CD4-positive, CD25-positive, alpha-beta regulatory T cell (primary cell): ENCODE measurements at places on chromosomes 11 and 22. TPM values are rescaled to one million over a fixed set of nuclear protein-coding genes. Genes with fewer than 3 reads are reported as not detected.

DNA sequence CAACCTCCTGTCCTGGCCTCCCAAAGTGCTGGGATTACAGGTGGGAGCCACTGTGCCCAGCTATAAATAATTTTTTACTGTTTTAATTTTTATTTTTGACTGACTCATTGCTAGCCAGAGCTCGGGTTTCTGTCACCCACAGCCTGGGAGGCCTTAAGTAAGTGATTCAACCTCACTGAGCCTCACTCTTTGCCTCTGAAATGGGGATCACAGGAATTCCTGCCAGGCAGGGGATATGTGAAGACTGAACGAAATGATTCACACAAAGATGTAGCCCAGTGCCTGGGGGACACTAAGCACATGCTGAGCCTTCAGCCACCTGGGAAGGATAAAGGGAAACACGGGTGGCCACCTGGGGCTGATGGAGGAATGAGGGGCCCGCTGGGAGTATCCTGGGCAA lies 3.8 kb upstream of the LRRC74B start:
- H3K4me1 ChIP-seq, result peaks cover 9% of the 10 kb centered on the region
- H3K27me3 ChIP-seq, result no peaks in the 10 kb centered on the region
- no peak overlapping the region for H3K4me3 ChIP-seq
- H3K27ac ChIP-seq, result no peak overlapping the region
- no peak for DNase-seq

SLC22A9 gene
- not detected for polyA plus RNA-seq

- no peak overlapping the region for H3K4me3 ChIP-seq
- H3K27ac ChIP-seq, result no peak overlapping the region
- no peaks in the 10 kb centered on the region for H3K4me1 ChIP-seq
These were observed 17.7 kb downstream of the NAV2 start for GRCh38 chr11:19730373-19730772.

DNA sequence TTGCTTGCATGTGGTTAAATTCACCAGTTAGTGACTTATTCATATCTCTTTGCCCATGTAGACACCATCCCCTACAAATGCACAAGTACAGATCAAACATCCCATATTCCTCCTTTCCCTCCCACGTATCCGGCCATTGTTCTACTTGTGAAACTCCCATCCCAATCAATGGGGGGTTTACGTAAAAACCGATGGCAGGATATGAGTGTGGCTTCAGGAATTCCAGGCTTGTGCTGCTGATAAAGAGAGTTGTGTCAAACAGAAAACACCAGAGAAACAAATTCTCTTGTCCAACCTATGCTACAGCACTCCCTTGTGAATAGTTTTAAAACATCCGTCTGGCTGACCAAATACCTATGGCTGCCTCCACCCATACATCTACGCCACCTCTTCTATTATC lies 15.5 kb downstream of the FLI1 start:
- H3K4me1 ChIP-seq, result peaks cover 69% of the 10 kb centered on the region
- peak overlapping the region; percentile 9 for H3K4me3 ChIP-seq
- peaks cover 31% of the 10 kb centered on the region for H3K36me3 ChIP-seq
- no peaks in the 10 kb centered on the region for H3K27me3 ChIP-seq

DNA sequence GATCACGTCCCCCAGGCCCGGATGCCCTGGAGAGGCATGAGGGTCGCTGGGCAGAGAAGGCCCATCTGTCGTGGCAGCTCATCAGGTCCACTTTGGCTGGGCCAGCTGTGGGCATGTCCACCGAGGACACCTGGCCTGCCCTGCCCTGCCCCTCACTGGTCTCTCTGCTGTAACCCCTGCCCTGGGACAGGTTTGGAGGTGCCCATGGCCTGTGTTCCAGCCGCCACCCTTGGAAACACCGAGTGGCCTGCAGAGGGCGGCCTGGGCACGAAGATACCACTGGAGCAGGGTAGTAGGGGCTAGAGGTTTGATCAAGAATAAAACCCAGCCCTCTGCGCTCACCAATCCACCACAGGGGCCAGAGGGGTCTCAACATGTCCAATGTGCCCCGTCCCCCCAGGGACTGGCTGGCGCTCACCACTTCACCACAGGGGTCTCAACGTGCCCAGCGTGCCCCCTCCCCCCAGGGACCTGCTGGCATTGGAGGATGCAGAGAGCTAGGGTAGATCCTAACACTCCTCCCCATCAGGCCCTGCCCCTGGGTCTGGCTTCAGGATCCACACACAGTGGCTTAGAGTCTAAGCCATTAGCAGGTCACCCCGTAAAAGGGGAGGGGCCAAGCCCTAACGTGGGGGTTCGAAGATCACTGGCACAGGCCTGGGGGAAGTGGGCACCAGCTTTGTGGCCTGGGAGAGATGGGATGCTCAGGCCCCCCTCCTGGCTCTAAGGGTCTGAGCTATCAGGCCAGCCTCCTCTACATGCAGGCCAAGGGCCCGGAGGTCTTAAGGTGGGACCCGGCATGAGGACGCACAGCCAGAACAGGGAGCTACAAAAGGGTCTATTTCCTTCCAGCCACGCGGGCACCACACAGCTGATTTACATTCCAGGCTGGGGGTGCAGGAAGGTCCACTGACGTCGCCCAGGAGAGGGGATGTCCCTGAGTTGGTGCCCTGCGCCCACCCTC lies 1.3 kb upstream of the HDAC10 start:
- DNase-seq, result peak; percentile 71
- no peaks in the 10 kb centered on the region for H3K27me3 ChIP-seq
- H3K4me3 ChIP-seq, result no peak overlapping the region
- H3K36me3 ChIP-seq, result no peaks in the 10 kb centered on the region
- peak overlapping the region; percentile 67 for H3K27ac ChIP-seq

- no peak overlapping the region for H3K4me3 ChIP-seq
- DNase-seq, result no peak
- H3K27me3 ChIP-seq, result no peaks in the 10 kb centered on the region
These were observed 30.0 kb upstream of the POU2AF1 start for GRCh38 chr11:111408789-111409727.

GRCh38 chr22:42360348-42360747 lies 71.9 kb downstream of the NFAM1 start:
- no peak overlapping the region for H3K4me3 ChIP-seq
- H3K4me1 ChIP-seq, result no peaks in the 10 kb centered on the region
- H3K36me3 ChIP-seq, result no peaks in the 10 kb centered on the region
- H3K27ac ChIP-seq, result no peak overlapping the region
- no peak for DNase-seq

- no peaks in the 10 kb centered on the region for H3K4me1 ChIP-seq
- H3K4me3 ChIP-seq, result no peak overlapping the region
- no peak overlapping the region for H3K27ac ChIP-seq
- DNase-seq, result no peak
These were observed 178.5 kb upstream of the ZBED5 start for GRCh38 chr11:11036185-11036847.

DNA sequence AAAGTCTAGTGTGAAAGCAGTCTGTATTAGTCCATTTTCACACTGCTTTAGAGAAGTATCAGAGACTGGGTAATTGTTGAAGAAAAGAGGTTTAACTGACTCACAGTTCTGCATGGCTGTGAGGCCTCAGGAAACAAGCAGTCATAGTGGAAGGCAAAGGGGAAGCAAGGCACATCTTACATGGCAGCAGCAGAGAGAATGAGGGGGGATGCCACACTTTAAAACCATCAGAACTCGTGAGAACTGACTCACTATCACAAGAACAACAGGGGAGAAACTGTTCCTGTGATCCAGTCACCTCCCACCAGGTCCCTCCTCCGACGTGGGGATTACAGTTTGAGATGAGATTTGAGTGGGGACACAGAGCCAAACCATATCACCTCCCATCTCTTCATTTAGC lies 13.8 kb upstream of the TUBA8 start:
- no peak overlapping the region for H3K4me3 ChIP-seq
- peaks cover 4% of the 10 kb centered on the region for H3K4me1 ChIP-seq
- H3K27me3 ChIP-seq, result no peaks in the 10 kb centered on the region
- no peak for DNase-seq

GRCh38 chr11:108622341-108622740 lies 28.8 kb upstream of the EXPH5 start:
- H3K4me3 ChIP-seq, result no peak overlapping the region
- DNase-seq, result no peak
- H3K27me3 ChIP-seq, result peaks cover 17% of the 10 kb centered on the region
- no peaks in the 10 kb centered on the region for H3K4me1 ChIP-seq

KIRREL3 gene
- polyA plus RNA-seq, result not detected

DNA sequence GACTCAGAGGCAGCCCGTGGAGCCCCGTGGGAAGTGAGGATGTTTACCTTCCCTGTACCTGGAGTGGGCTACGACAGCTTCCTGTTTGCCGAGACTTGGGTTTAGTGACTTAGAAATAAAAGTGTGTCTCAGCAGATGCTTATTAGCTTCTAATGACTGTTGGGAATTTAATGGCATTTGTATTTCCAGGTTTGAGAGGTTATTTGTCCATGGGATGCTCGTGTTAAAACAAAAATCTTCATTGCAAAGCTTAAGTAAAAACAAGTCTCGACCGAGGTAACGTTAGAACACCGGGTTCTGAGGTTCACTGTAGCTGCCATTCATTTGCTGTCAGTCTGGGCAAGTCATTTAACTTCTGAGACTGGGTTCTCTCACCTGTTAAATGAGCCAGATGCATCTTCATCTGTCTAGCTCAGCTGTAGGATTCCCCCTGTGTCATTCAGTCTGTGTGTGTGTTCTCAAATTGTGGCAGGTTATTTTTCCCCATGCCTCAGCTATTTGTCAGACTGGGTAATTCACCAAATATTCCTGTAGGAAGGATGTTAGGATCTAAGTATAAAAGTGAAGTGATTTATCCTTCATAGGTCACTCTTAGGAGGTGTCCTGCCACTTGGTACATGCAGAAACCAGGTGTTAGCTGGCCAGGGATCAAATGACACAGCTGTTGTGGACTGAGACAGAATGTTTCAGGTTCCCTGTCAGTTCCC lies 791 bp downstream of the EI24 start:
- H3K4me3 ChIP-seq, result peak overlapping the region; percentile 87
- DNase-seq, result no peak

- H3K4me3 ChIP-seq, result peak overlapping the region; percentile 13
- H3K27me3 ChIP-seq, result no peaks in the 10 kb centered on the region
- H3K36me3 ChIP-seq, result peaks cover 48% of the 10 kb centered on the region
- DNase-seq, result peak; percentile 47
These were observed 1.6 kb downstream of the NADSYN1 start for GRCh38 chr11:71454470-71455113.

SLC37A2 gene
- polyA plus RNA-seq, result 0.24 TPM

DNA sequence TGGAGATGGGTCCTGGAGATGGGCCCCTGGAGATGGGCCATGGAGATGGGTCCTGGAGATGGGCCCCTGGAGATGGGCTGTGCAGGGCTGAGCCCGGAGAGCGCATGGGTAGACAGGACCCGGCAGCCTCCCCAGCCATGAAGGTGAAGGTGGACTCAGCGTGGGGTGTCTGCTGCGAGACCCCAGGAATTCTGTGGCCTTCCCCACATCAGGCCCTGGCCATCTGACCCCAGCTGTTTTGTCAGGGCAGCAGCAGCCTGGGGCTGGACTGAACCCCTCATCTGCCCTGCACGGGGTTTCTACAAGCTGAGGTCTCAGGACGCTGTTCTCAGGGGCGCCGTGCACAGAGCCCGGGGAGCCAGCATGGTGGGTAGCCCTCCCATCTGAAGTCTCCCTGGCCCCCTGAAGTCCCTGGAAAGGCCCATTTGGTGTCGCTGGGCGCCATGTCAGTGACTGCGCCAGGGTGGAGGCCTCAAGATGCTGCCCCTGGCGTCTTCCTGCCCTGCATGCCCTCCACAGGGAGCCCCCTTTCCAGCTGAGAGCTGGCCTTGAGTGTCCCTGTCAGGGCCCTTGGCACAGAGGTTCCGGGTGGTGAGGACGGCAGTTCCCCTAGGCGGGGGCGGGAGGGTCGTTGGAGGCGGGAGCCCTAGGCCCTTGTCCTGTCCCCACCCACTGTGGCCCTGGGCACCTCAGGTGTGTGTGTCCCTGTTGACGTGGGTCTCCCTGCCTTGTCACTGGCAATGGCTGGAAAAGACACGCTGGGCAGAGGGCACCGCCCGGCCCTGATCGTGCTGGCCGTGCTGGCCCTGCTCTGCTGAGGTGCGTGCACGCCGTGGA lies 5.4 kb downstream of the BRSK2 start:
- no peak for DNase-seq
- no peaks in the 10 kb centered on the region for H3K36me3 ChIP-seq
- H3K4me1 ChIP-seq, result peaks cover 11% of the 10 kb centered on the region
- no peaks in the 10 kb centered on the region for H3K27me3 ChIP-seq

DNA sequence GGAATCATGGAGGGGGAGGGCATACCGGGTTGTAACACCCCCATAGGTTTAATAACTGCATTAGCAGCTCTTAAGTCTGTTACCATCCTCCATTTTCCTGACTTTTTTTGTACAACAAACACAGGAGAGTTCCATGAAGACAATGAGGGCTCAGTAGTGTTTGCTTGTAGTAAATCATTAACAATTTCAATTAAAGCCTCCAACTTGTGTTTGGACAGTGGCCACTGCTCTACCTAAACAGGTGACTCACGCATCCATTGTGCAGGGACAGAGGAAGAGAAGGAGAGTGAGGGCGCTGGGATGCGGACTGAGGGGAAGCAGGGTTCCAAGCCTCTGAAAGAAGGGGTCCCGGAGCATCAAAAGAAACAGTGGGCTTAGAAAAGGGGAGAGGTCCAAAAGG lies 21.3 kb upstream of the MTNR1B start:
- H3K36me3 ChIP-seq, result no peaks in the 10 kb centered on the region
- no peak overlapping the region for H3K4me3 ChIP-seq

DNA sequence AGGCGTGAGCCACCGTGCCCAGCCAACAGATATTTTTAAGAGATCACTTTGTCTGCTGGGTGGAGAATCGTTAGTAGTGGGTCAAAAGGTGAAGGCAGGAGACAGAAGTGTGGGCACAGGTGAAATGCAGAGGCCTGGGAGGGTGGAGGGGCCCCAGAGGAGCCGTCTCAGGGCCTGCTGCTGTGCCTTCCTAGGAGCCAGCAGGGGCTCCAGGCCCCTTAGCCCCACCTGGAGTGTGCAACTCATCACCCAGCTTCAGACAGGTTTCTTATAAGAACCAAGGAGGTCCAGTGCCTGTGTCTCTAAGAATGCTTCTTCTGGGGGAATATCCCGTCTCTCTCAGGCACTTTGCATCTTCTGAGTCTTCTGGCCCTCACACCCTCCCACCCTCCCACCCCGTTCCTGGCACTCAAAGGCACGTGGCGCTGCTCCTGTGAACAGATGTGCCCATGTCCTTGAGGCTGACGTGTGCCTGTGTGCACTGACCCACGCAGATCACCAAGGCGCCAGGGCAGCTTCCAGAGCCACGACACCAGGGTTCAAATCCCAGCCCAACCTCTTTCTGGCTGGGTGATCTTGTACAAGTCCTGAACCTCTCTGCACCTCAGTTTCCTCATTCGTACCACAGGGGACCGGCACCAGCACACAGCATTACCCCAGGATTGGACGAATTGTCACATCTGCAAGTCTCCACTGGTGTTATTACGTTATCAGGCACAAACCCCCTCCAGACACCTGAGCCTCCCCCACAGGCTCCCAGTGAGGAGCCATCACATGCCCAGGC lies 3.4 kb downstream of the ARSA start:
- H3K4me1 ChIP-seq, result peaks cover 60% of the 10 kb centered on the region
- no peaks in the 10 kb centered on the region for H3K27me3 ChIP-seq
- DNase-seq, result no peak

DNA sequence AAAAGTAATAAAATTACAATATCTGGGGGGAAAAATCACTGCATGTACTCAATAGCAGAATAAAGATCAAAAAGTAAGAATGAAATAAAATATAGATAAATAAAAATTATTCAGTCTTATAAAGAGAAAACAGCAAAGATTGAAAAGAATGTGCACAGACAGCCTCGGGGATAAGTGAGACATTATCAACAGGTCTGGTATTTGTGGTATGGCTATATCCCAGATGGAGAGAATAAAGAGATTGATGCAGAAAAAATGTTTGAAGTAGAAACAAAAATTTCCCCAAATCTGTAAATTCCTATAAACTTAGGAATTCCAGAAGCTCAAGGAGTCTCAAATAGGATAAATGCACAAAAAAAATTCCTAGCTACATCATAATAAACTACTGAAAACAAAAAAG lies 74.5 kb upstream of the LUZP2 start:
- no peaks in the 10 kb centered on the region for H3K27me3 ChIP-seq
- no peaks in the 10 kb centered on the region for H3K36me3 ChIP-seq
- no peaks in the 10 kb centered on the region for H3K4me1 ChIP-seq
